ENCODE measurements at places on chromosomes 6 and 20.

DNA sequence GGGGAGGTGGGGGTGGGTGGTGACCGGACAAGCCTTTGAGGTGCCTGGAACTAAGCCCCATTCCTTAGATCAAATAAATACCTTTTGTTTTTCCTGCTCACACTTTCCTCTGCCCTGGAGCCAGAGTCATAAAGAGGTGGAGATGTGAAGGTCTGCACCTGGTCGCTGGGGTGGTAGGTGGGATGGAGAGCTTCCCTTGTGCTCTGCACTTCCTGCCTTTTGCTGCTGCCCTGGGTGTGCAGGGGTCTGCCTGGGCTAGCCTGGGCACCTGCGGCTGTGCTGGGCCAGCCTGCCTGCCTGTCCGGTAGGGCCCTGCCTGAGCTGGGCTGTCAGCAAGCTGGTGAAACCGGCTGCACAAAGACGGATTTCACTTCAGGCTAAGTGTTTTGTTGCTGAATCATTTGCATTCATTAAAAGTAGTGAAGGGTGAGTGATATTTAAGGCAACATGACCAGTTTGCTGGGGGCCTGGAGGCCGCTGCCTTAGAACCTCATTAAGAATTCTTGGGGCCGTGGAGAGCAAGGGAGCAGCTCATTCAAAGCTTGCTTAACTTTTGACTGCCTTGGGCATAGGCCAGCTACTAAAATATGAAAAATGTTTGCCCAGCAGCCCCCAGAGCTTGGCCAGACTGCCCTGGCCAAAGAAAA lies 20.5 kb downstream of the PTK7 start:
- H3K27ac ChIP-seq = no peak overlapping the region
- no peaks in the 10 kb centered on the region for H3K27me3 ChIP-seq

DNA sequence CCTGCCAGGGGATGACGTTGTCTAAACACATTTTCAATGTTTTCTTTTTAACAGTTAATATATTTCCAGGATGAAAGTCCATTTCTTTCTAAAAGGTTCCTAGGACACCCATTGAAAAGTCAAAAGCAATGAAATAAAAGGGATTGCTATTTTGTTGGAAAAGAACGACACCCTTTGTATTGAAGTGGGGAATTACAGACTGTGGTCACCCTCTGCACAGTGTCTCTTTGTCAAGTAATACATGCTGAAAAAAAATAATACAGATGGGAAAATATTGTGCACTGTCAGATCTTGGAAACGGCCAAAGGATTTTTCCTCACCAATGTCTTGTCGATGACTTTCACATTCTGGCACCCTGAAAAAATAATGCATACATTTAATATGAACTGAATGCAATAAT lies 56.9 kb downstream of the HAO1 start:
- H3K4me1 ChIP-seq = no peaks in the 10 kb centered on the region
- H3K27ac ChIP-seq = no peak overlapping the region
- no peak for DNase-seq
- peaks cover 3% of the 10 kb centered on the region for H3K27me3 ChIP-seq
- H3K4me3 ChIP-seq = no peak overlapping the region

DNA sequence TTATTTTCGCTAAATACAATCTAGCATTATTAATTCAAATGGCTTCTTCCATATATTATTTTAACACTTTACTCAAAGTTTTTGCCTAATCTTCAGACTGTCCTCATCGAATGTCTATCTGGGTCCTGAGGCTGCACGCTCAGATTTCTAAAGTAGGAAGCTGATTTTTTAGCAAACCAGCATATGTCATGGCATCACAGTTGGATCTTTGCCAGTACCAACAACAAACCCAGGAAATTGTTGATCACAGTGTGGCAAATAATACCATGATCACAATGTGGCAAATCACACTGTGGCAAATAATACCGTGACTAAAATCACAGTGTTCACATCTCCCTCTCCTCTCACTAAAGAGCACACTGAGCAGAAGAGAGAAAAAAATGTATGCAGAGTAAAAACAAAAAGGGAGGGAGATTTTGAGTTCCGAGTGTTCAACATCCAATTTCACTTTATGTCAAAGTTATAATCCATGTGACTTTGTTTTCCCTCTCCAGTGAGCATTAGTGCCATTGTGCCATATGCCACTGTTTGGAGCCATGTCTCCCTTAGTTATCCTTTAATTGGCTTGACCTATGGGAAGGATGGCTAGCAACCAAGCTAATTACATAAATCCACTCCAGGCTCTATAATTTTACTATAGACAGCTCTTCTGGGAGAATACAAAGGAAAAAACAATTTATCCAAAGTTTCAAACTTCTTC lies 1059.6 kb downstream of the HACE1 start:
- no peak overlapping the region for H3K4me3 ChIP-seq
- no peak overlapping the region for H3K27ac ChIP-seq
- no peaks in the 10 kb centered on the region for H3K27me3 ChIP-seq
- no peaks in the 10 kb centered on the region for H3K36me3 ChIP-seq
- H3K4me1 ChIP-seq = no peaks in the 10 kb centered on the region
- no peak for DNase-seq

GRCh38 chr6:159089909-159090308 lies 45.1 kb upstream of the TAGAP start:
- no peaks in the 10 kb centered on the region for H3K36me3 ChIP-seq
- H3K27me3 ChIP-seq = no peaks in the 10 kb centered on the region
- H3K4me3 ChIP-seq = no peak overlapping the region
- H3K4me1 ChIP-seq = peaks cover 21% of the 10 kb centered on the region

DNA sequence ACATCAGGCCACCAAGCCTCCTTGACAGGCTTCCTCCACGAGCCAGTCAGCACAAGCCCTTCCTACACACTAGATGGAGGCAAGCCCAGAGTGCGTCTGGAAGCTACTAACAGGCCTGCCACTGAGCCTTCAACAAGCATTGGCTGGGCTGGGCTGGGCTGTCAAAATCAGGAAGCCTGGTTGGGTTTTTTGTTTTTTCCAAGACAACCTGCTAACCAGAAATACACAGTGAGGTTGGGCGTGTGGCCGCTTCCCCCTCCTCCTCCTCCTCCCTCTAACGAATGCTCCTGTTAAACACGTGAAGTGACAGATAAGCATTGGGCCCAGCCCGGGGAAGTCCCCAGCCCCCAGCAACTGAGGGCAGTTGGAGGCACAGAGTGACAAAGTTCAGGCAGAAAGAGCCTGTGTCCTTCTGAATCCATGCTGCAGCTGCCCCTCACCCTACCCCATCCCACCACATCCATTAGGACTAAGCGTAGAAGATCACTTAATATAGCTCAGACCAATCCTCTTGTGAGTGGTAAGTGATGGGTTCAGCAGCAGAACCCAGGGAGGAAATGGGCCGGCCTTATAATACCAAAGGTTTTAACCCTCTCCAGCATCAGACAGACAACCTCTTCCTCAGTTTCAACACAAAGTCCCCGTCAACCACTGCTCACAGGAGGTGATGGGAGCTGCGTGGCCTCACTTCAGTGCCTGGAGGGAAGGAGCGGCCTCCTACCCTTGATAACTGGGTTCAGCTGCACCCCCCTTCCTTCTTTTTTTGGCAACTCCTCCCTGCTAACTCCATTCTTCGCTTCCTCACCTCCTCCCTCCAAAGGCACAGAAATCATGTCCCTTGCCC lies 1.1 kb downstream of the NFATC2 start:
- peaks cover 36% of the 10 kb centered on the region for H3K4me1 ChIP-seq
- H3K27me3 ChIP-seq = no peaks in the 10 kb centered on the region
- peak overlapping the region; percentile 98 for H3K27ac ChIP-seq
- H3K36me3 ChIP-seq = peaks cover 16% of the 10 kb centered on the region

- H3K4me1 ChIP-seq = peaks cover 32% of the 10 kb centered on the region
- no peak for DNase-seq
- H3K4me3 ChIP-seq = peak overlapping the region; percentile 92
These were observed 1.0 kb upstream of the KIF13A start for GRCh38 chr6:17988422-17988944.

- H3K27ac ChIP-seq = no peak overlapping the region
- no peaks in the 10 kb centered on the region for H3K36me3 ChIP-seq
- peaks cover 2% of the 10 kb centered on the region for H3K4me1 ChIP-seq
- peaks cover 1% of the 10 kb centered on the region for H3K27me3 ChIP-seq
These were observed 201.2 kb upstream of the MYLIP start for GRCh38 chr6:15927531-15928225.

DNA sequence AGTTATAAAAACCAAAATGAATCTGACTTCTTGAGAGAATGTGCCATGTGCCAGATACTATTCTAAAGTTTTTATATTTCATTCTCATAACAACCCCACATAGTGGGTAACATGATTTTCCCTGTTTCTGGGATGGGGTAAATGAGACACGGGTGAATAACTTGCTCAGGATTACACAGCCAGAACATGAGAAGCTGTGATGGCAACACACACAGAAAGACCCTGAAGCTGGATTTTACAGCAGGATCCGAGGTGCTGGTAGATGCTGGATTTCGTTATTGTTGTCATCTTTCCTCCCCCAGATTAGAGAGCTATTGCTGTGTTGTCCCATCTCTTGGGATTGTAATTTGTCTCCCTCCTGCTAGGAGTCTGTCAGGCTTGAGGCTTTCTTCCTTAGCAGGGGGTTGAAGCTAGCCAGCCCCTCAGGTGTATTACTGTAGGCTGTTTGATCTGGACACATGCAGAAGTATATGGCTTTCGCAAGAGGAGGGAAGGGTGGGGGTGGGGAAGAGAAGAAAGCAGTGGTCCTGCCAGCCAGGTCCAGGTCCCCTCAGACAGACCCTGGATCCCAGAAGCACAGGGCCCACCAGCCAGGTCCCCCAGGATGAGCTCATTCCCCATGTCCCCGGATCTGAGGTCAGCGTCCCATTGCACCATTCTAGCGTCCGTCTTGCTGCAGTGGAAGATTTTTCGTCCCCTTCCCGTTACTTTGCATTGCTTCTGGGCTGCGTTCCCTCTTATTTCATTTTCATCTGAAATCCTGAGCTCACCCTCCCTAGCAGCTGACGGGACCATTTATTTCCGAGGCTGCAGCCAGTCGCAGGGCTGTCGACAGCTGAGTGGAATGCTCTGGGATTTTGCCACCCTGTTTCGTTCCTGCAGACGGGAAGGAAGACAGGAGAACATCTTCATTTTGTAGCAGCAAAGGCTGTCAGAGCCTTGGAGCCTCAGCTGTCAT lies 7.3 kb upstream of the KCNG1 start:
- no peak overlapping the region for H3K27ac ChIP-seq
- DNase-seq = no peak
- H3K4me1 ChIP-seq = no peaks in the 10 kb centered on the region
- no peak overlapping the region for H3K4me3 ChIP-seq

DNA sequence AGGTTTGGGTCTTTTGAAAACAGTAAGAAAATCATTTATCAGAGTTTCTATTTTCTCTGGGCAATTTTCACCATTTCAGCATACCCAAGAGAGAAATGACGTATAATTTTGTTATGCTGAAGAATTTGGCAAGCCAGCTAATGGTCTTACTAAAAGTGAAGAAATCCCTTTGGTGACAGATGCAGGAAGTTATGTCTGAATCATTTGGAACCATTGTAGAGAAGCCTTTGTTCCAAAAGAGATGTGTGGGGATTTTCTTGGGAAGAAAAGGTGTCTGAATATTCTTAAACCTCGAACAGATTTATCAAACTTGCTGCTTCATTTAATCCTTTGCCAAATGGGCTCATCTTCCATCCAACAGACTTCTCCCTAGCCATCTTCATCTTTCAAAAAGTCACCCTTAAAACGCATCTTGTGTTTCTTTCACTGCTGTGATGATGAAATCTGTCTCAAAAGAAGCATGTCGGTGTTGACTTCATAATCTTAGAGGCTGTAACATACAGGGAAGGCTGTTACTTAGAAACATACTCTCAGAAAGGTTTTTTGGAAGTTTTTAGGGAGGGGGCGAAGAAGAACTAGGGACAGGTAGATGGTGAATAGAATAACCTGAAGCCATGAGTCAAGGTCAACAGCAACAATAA lies 39.5 kb downstream of the CITED2 start:
- H3K4me3 ChIP-seq = no peak overlapping the region
- no peak overlapping the region for H3K27ac ChIP-seq
- no peaks in the 10 kb centered on the region for H3K36me3 ChIP-seq

DNA sequence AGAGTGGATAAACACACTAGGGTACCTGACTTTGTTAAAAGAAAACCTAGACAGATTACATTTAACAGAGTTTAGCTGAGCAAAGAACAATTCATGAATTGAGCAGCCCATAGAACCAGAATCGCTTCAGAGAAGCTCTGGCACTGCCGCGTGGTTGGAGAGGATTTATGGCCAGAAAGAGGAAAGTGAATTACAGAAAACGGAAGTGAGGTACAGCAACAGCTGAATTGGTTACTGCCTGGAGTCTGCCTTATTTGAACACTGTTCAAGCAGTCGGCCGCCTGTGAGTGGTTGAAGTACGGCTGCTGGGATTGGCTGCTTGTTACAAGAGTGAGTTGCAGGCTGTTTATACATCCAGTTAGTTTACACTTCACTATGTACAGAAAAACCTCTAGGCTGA lies 253.8 kb upstream of the CDYL start:
- no peaks in the 10 kb centered on the region for H3K4me1 ChIP-seq
- peaks cover 24% of the 10 kb centered on the region for H3K27me3 ChIP-seq
- no peak overlapping the region for H3K4me3 ChIP-seq
- no peak for DNase-seq
- peaks cover 2% of the 10 kb centered on the region for H3K36me3 ChIP-seq

DNA sequence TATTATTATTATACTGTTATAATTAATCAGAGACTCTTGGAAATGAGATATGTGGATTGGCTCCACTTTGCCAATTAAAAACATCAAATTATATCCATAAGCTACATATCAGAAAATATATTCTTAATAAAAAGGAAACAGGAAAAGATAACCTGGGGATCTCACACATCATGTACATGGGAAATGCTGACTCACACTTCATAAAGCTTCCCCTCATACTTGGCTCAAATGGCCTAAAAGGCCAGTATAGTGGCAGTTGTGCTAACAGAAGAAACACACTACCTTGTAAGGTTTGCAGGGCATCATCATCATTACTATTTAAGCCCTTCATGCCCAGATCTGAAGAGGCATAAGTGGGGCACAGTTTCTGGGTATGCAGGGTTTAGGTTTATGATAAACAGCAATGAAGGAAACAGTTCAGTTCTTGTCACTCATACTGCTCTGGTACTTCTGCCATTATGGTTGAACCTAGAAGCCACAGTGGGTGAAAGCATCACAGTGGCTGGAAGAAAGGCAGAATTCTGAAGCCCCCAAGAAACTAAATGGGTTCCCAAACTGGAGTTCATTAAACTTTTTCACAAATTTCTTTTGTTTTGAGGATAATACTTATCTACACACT lies 60.6 kb downstream of the BTBD9 start:
- DNase-seq = no peak
- H3K27ac ChIP-seq = no peak overlapping the region
- peaks cover 5% of the 10 kb centered on the region for H3K36me3 ChIP-seq
- no peaks in the 10 kb centered on the region for H3K27me3 ChIP-seq
- peaks cover 2% of the 10 kb centered on the region for H3K4me1 ChIP-seq

DNA sequence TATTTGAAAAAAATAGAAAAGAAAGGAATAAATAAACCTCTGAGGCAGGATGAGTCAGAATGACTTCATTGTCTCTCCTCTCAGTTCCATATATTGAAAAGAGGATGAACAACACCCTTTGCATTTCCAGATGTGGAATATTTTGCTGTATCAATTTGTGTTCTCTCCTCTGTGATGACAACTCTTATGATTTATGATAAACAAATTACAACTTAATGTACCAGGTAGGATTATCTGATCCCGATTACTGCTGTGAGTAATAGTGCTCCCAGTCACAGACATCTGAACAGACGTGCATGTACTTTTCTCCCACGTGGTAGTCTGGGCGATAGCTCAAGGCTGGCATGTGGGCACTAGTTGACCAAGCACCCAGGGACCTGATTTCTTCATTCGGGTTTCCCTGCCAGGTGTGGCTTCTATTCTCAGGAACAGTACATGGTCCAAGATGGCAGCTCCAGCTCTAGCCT lies 142.1 kb upstream of the SULF2 start:
- H3K36me3 ChIP-seq = no peaks in the 10 kb centered on the region
- no peak overlapping the region for H3K4me3 ChIP-seq
- no peaks in the 10 kb centered on the region for H3K4me1 ChIP-seq
- H3K27me3 ChIP-seq = peaks cover 11% of the 10 kb centered on the region
- H3K27ac ChIP-seq = no peak overlapping the region
- no peak for DNase-seq
